ENCODE measurements at places on chromosomes 2 and 18. TPM values are rescaled to one million over a fixed set of nuclear protein-coding genes. Genes with fewer than 3 reads are reported as not detected.

DNA sequence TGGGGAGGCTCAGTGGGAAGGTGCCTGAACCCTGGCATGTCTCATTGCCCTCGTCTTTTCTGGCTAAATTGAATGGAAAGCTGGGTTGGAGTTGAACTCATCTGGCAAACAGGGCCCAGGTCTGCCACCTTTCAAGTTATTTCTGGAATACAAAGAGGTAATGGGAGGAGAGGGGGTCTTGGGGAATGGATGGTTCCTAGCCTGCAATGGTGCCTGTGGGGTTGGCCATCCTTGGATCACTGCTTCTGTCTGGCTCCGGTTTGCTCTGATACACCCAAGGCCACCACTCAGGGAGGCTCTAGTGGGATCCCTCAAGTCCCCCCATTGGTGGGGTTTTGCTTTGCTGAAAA, 45.3 kb downstream of the PSD4 start:
- H3K4me1 ChIP-seq, result no peaks in the 10 kb centered on the region
- DNase-seq, result no peak
- no peak overlapping the region for H3K4me3 ChIP-seq
- no peaks in the 10 kb centered on the region for H3K27me3 ChIP-seq
- no peaks in the 10 kb centered on the region for H3K36me3 ChIP-seq

- H3K4me1 ChIP-seq, result no peaks in the 10 kb centered on the region
- H3K36me3 ChIP-seq, result no peaks in the 10 kb centered on the region
- no peak for DNase-seq
- H3K4me3 ChIP-seq, result no peak overlapping the region
Measured at GRCh38 chr2:10202131-10202665, 79.7 kb downstream of the RRM2 start.

GRCh38 chr2:127735044-127735443, 33.7 kb downstream of the SFT2D3 start:
- no peak overlapping the region for H3K27ac ChIP-seq
- H3K4me1 ChIP-seq, result no peaks in the 10 kb centered on the region
- H3K4me3 ChIP-seq, result no peak overlapping the region
- H3K27me3 ChIP-seq, result no peaks in the 10 kb centered on the region
- peaks cover 6% of the 10 kb centered on the region for H3K36me3 ChIP-seq

- no peaks in the 10 kb centered on the region for H3K27me3 ChIP-seq
- H3K4me1 ChIP-seq, result 0 out of 2 replicates have a peak, but pooled peaks cover 4% of the 10 kb centered on the region
- no peak overlapping the region for H3K4me3 ChIP-seq
Measured at GRCh38 chr2:237600205-237600846, 9.8 kb upstream of the RAB17 start.

GRCh38 chr2:175152242-175152641, 15.8 kb downstream of the ATF2 start:
- H3K27me3 ChIP-seq, result no peaks in the 10 kb centered on the region
- H3K4me3 ChIP-seq, result no peak overlapping the region
- H3K4me1 ChIP-seq, result peaks cover 37% of the 10 kb centered on the region
- peak; percentile 79 for DNase-seq

GRCh38 chr2:165544897-165545296, 75.4 kb downstream of the CSRNP3 start:
- H3K36me3 ChIP-seq, result no peaks in the 10 kb centered on the region
- H3K27me3 ChIP-seq, result no peaks in the 10 kb centered on the region
- no peak for DNase-seq
- H3K4me3 ChIP-seq, result no peak overlapping the region

GRCh38 chr18:21049306-21049705, 62.3 kb downstream of the ROCK1 start:
- no peak for DNase-seq
- H3K4me3 ChIP-seq, result no peak overlapping the region
- no peaks in the 10 kb centered on the region for H3K4me1 ChIP-seq
- no peaks in the 10 kb centered on the region for H3K36me3 ChIP-seq
- H3K27me3 ChIP-seq, result no peaks in the 10 kb centered on the region
- no peak overlapping the region for H3K27ac ChIP-seq

The KANSL1L gene
- 2.3 TPM for total RNA-seq

DNA sequence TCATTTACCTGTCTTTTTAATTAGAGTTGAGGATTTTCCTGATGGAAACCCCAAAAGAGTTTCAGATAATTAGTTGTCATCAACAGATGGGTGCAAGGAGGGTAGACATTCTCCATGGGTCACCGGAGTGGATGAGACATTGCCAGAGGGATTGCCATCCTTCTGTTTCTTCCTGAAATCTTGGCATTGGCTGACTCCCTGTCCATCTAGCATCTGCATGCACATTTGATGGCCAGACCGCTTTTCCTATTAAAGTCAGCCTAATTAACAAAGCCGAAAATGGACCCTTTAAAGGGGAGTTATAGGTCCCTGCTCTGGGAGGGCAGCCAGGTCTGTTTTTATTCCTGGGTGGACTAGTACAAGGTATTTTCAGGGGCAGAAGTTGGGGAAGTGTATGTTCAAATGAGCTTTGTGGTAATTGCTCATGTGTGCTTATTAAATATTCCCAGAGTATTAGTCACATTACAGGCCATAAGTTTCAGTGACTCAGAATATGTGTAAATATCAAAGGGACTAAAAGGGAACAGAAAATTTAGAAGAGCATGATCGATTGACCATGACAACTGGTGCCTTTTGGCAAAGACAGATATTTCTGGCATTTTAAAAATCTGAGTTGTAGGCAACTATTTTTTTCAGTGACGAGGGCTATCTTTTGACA, 209.8 kb downstream of the PHLPP1 start:
- peaks cover 34% of the 10 kb centered on the region for H3K4me1 ChIP-seq
- H3K27me3 ChIP-seq, result no peaks in the 10 kb centered on the region
- H3K27ac ChIP-seq, result peak overlapping the region; percentile 84
- DNase-seq, result peak; percentile 88
- 0 out of 2 replicates have a peak, but pooled peaks cover 1% of the 10 kb centered on the region for H3K36me3 ChIP-seq

DNA sequence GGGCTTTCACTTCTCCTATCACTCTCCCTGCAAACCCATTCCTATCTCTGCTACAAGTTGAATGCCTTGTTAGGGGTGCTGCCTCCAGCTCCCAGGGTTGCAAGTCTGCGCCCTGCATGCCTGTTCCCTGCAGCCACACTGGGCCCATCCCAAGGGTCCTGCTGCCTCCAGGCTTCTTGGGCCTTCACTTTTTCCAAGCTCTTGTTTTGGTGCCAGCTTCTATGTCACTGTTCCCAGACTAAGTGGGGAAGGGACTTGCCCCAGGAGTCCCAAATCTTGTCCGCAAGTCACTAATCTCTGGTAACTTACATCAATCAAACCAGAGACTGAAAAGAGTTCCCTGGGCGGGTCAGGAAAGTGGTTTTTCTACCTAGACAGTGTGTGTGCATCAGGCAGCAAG, 65.4 kb downstream of the ZCCHC2 start:
- peaks cover 4% of the 10 kb centered on the region for H3K4me1 ChIP-seq
- no peak overlapping the region for H3K27ac ChIP-seq
- H3K36me3 ChIP-seq, result no peaks in the 10 kb centered on the region
- H3K27me3 ChIP-seq, result no peaks in the 10 kb centered on the region
- DNase-seq, result no peak

The SIGLEC15 gene
- total RNA-seq, result 4.8 TPM

DNA sequence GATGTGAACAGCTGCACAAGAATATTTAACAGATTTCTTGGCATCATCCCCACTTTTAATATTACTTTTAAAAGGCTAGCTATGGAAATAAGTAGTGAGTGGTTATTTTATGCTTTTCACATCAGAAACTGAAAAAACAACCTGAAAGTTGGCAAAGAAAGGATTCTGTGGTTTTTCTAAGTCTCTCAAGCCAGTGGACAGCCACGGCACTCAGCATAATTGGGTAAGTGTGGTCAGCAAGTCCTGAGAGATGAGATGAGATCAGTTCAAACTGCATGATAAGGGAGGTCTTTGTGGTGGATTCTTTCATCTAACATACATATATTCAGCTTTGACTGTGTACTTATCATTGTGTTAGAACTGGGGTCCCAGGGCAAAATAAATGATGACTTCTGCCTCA, 105.2 kb downstream of the LYPD6B start:
- no peak overlapping the region for H3K4me3 ChIP-seq
- no peaks in the 10 kb centered on the region for H3K4me1 ChIP-seq
- no peak overlapping the region for H3K27ac ChIP-seq
- DNase-seq, result no peak
